HepG2 (cell line): ENCODE measurements at places on chromosomes 4 and X. TPM values are rescaled to one million over a fixed set of nuclear protein-coding genes. Genes with fewer than 3 reads are reported as not detected.

- no peak for DNase-seq
Observed at GRCh38 chr4:48636911-48637310, 143.2 kb downstream of the FRYL start.

DNA sequence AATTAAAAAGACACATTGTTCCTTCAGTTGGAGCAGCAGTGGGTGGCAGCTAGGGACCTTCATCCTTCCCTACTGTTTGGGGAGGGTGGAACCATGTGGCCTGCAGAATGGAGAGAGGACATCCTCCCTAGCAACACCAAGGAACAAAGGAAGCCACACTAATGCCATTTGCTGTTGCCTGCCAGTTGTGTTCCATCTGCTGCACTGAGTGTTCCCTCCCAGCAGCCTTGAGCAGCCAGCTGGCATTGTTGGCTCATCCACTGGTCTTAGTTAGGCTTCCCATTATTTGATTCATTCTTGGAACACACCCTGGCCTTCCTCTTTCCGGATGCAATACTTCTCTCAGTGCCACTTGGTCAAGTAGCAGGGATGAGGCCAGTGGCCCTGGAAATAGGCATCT is 25.0 kb upstream of the HMGB3 start:
- DNase-seq = no peak

- no peak for DNase-seq
Observed at GRCh38 chrX:38282049-38282448, 45.3 kb downstream of the RPGR start.

GRCh38 chr4:71221510-71222466 is 117.0 kb upstream of the SLC4A4 start:
- no peak for DNase-seq

GRCh38 chr4:69920874-69921273 is 10.0 kb upstream of the CSN1S1 start:
- no peak for DNase-seq

- DNase-seq = no peak
Observed at GRCh38 chr4:9962611-9963314, 58.5 kb downstream of the SLC2A9 start.

- DNase-seq = no peak
Observed at GRCh38 chr4:182231496-182231895, 11.7 kb upstream of the TENM3 start.

GRCh38 chr4:20572976-20573375 is 127.3 kb upstream of the PACRGL start:
- DNase-seq = no peak

DNA sequence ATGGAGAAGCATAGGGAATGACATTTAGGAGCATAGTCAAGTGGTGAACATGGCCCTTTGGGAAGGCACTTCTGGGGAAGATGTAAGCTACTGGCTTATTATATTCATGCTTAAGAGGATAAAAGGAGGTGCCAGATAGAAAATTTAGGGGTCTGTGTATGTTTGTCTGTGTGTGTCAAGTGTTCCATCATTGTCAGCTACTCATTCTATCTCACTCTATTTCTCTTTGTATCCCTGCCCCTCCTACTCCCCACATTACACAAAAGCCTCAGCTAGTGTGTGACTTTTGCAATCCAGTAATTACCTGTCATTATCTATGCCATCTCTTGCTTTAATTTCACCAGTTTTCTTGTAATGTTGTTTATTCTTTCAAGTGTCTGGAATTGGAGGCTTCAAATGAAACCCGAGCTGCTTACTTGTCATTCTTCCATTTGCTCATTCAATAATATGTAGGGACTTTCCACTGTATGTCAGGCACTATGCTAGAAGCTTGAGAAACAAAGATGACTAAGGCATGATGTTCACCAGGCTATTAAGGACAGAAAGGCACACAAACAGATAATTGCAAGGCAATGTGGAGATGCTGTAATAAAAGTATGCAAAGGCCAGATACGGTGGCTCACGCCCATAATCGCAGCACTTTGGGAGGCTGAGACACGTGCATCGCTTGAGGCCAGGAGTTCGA is 229.8 kb upstream of the TEX13C start:
- no peak for DNase-seq

DNA sequence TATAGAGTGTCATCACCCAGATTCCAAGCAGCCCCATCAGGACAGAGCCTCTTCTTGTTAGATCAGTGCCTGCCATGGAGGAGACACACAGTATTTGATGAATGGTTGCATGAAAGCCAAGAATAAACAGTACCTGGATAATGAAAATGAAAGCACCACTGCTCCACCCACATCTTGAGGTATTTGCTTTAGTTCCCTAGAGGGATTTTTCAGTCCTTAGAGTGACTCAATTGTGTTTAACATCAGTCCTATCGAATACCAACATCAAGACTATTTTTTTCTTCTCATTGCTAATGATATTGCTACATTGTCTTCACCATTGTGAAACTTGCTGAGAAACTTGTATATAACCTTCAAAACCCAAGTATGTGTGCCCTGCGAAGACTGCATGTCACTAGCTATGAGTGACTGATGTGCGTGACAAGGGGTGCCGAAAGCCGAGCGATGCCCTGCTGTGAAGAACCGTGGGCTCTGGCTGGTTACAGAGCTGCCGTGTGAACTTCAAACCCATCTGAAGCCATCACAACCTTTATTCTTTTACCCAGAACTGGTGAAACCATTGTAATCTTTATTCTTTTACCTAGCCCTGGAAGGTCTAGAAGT is 211.3 kb upstream of the FAT1 start:
- no peak for DNase-seq

GRCh38 chrX:65866146-65866545 is 173.7 kb downstream of the VSIG4 start:
- no peak for DNase-seq

DNA sequence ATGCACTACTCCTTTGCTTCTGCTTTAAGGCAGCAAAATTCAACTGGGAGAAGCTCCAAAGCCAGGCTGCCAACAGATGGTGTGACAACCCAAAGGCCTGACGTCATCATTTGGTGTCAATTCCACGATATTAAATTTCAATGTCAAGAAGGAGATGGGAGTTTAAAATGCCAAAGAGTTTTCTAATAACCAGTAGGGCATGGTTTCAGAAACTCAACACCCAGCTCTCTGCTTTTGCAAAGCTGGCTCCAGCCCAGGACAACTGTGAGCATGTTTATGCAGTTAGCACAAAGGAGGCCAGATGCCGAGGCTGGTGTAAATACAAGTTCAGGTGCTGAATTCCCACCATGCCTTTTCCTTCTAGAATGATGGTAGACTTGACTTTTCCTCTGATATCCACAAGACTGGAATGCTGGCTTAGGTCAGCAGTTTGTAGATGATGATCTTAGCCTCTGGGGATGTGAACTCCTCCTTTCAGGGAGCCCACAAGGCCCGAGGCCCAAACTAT is 67.3 kb downstream of the AFAP1 start:
- DNase-seq = no peak

- DNase-seq = no peak
Observed at GRCh38 chr4:26609868-26610267, 26.0 kb downstream of the TBC1D19 start.

DNA sequence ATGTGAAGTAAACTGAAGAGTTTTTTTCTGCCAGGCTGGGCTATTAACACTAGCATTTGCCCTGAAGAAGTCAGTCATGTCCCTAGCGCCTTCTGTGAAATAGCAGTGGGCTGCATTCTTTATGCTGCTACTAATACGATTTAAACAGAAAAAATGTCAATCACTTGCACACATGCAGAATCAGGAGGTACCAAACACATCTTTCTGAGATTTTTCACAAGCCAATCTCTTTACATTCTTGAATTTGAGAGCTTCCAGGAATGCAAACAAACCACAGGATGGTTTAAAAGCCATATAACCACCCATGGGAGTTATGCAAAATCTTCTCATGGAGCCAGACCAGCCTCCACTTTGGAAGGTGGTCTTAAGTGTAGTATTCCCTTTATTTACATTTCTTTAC is 220.1 kb downstream of the IQCM start:
- DNase-seq = no peak

GRCh38 chr4:137389911-137390520 is 142.3 kb downstream of the PCDH18 start:
- no peak for DNase-seq

GRCh38 chr4:38026158-38026740 is 66.1 kb downstream of the PTTG2 start:
- no peak for DNase-seq

DNA sequence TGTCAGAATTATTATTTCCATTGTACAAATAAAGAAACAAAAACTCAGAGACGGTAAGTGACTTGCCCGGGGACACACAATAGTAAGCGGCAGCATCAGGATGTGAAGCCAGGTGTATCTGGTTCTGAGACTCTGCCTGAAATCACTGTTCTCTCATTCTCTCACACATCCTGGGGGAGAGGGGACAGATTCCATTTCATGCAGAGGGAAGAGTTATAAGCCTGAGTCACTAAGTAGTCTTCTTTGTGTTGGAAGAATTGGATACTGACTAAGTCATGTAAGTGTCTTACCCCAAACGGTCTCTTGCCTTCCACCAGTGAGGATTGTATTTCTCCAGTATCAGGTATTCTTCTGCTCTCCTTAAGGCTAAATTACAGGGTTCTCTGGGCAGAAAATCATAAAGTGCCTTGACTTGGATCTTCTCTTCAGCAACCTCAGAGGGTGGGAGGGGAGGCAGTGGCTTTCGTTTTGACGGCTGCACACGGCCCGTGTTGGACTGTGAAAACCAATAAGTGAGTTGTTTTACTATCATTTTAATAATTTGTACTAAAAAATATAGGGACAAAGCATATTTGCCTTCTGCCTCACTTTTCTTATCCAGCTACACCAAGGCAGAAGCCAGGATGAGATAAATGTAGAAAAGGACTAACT is 21.9 kb downstream of the TXK start:
- no peak for DNase-seq

- DNase-seq = no peak
Observed at GRCh38 chr4:169098532-169098931, 88.5 kb upstream of the CBR4 start.

GRCh38 chr4:104494822-104495559 is at the start of gene CXXC4:
Gene CXXC4 (minus strand): TSS chr4:104494894. CDS start chr4:104491802, 3,092 bp downstream.
- DNase-seq = peak; percentile 10

DNA sequence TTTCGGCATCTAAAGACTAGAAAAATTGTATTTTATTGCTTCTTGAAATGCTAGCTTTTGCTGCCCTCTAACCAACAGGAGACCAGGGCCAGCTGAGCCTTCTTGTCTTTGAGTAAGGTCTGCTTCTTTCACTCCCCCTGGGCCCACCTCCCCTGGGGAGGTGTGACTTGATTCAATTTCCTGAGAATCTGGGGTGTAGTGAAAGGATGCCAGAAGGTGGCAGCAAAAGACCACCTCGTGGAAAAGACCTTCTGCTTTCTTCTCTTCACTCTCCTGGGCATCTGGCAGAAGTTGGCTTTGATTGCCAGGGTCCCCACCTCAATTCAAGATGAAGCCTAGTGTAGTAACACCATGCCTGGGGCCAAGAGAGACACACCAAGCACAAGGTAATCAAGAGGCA is 96.5 kb upstream of the MAOA start:
- peak; percentile 39 for DNase-seq

GRCh38 chrX:721354-721753 is 90.8 kb downstream of the SHOX start:
- DNase-seq = no peak

- DNase-seq = peak; percentile 80
Observed at GRCh38 chrX:48591255-48591791, 6.0 kb upstream of the WDR13 start.

- DNase-seq = no peak
Observed at GRCh38 chrX:150870029-150870428, 28.4 kb downstream of the CD99L2 start.

GRCh38 chr4:85744950-85745349 is 270.0 kb downstream of the ARHGAP24 start:
- no peak for DNase-seq

- DNase-seq = no peak
Observed at GRCh38 chrX:29862126-29862677, 353.2 kb upstream of the MAGEB2 start.

DNA sequence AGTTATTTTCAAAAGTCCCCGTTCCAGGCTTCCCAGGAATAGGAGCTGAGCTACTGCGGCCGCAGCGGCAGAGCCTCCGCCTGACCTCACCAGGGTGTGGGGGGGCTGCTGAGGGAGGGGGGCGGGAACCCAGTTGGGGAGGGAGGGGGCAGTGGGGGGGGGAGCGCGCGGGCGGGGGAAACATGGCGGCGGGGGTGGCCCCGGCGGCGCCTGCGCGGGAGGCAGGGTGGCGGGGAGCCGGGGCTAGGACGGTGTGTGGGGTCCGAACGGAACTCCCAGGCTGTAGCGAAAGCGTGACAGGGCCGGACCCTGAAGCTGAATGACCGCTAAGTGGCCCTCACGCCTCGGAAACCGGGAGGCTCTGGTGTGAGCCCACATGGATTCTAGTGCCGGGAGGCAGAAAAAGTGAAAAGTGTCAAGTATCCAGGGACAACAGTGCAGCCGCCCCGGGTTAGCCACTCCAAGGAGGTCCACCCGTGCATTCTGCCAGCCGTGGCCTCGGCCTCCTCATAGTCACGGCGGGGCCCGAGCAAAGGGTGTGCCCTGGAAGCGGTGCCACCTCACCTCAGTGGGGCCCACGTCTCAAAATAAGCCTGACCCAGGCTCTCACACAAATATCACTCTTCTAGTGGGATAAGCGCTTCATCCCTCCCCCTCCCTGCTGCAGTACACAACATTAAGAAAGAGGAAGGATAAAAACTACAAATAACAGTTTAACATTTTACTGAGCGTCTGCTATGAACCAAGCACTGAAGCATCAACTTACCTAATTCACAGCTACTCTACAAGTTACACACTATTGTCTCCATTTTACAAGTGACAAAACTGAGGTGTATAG is at the start of gene KLHL13:
Gene KLHL13 (minus strand): TSS at position 98 of the 838 bp plus-strand sequence. CDS start 88,337 bp downstream, outside the sequence.
- no peak for DNase-seq

DNA sequence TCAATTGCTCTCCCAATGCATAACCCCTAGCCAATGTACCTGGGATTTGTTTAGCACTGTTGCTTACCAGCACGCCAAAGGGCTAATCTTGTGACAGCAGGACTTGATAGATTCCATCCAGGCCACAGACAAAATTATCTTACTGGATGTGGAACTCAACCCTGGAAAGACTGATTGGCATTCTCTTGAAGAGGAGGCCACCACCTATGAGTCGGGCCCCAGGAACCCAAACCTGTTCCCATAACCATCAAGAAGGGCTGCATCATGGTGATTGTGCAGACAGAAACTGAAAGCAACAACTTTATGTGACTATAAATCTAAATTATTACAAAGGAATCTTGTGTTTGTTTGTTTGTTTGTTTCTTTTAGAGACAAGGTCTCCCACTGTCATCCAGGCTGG is 19.9 kb upstream of the TMEM255A start:
- DNase-seq = no peak

- DNase-seq = no peak
Observed at GRCh38 chrX:1300449-1300848, 31.8 kb downstream of the CSF2RA start.

GRCh38 chr4:30714408-30715031 is 5.6 kb upstream of the PCDH7 start:
- peak; percentile 19 for DNase-seq

GRCh38 chrX:9114245-9114644 is 80.3 kb upstream of the FAM9B start:
- DNase-seq = no peak

- DNase-seq = no peak
Observed at GRCh38 chr4:172938072-172938829, 230.4 kb upstream of the GALNT7 start.

VEGFC gene
- not detected in 2 replicates for polyA plus RNA-seq

CSAG2 gene
- not detected in 2 replicates for polyA plus RNA-seq

C4orf36 gene
- 0.25 and 0.63 TPM in 2 replicates for polyA plus RNA-seq

DUX4 gene
- not detected in 2 replicates for polyA plus RNA-seq

ITIH6 gene
- not detected in 2 replicates for polyA plus RNA-seq

CT55 gene
- 0.08 TPM in 1 of 2 replicates, not detected in the other for polyA plus RNA-seq

C1GALT1C1 gene
- 21.7 and 26.3 TPM in 2 replicates for polyA plus RNA-seq

HS3ST1 gene
- polyA plus RNA-seq = not detected in 2 replicates

USO1 gene
- polyA plus RNA-seq = 40.8 and 52.2 TPM in 2 replicates

GAGE2A gene
- polyA plus RNA-seq = not detected in 2 replicates

NDNF gene
- not detected in 2 replicates for polyA plus RNA-seq

CORIN gene
- 1.2 TPM in 2 replicates for polyA plus RNA-seq
